MG63 (cell line): ENCODE measurements at places on chromosomes 1 and 21. TPM values are rescaled to one million over a fixed set of nuclear protein-coding genes. Genes with fewer than 3 reads are reported as not detected.

DNA sequence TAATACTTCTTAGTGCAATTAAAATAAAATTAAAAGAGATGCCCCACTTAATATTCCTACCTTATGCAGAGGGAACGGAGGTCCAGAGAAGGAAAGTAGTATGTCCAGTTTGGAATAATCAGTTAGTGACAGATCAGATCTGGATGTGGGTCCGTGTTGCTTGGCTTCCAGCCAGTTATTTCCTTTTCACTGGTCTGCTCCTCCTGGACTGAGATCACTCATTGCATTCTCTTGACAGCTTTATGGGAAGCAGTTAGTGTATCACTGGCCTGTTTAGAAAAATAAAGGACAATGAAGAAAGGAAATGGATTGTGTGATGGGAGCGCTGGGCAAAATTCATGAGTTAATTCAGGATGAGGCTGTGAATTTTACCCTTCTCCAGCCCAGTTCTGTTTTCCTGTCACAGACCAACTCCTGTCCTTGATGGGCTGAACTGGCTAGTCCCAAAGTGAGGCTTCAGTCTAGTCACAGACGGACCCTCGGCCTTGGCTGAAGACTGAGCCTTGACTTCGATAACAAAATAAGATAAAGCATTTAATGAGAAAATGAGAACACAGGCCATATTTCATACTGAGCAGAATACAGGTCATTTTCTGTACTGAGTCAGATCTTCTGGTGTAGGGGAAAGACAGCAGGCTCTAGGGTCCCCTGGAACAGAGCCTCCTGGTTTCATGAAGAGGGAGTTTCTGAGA lies 85.2 kb upstream of the TRABD2B start:
- no peak for DNase-seq

Gene SPRR3
- total RNA-seq: not detected in 2 replicates

Gene S100A7A
- total RNA-seq: not detected in 2 replicates

- DNase-seq: no peak
These were observed 7.2 kb upstream of the GUCA2B start for GRCh38 chr1:42145764-42146625.

- DNase-seq: no peak
These were observed 46.6 kb downstream of the CRB1 start for GRCh38 chr1:197314682-197315081.

GRCh38 chr21:35084869-35085268 lies 35.8 kb upstream of the RUNX1 start:
- DNase-seq: no peak

GRCh38 chr21:43337901-43338655 lies 88.9 kb downstream of the SIK1 start:
- no peak for DNase-seq

DNA sequence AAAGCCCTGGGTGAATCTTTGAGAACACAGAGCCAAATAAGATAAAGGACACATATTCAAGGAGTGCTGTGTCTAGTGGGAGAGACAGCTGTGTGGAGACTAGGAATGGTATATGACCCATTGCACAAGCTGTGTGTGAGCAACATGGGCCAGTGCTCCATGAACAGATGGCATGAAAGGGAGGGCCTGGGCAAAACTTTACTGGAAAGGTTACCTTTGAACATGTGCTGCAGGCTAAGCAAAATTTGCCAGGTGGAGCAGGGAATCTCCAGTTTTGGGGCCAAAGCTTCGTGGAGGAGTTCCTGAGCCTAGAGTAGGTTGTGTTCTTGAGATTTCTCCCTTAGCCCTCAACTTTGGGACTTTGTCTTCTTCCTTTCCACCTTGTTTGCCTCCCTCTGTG lies 446.1 kb upstream of the PROX1 start:
- no peak for DNase-seq

Gene BARHL2
- total RNA-seq: not detected in 2 replicates

Gene OR6K3
- not detected in 2 replicates for total RNA-seq

GRCh38 chr1:22379566-22379965 lies 72.1 kb upstream of the ZBTB40 start:
- no peak for DNase-seq

DNA sequence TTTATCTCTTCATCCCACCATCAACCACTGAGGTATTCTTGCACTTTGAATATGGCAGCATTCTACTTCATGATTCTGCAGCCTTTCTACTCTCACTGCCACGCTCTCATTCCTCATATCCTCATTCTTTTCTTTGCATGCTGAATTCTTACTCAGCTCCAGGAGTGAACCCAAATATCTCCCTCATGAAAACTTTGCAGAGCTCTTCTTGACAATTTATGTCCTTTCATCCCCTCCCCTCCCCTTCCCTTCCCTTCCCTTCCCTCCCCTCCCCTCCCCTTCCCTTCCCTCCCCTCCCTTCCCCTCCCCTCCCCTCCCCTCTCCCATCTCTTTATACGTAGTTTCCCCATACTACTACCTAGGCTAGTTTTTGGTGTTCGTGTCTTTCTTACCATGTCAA lies 363.9 kb downstream of the RYR2 start:
- DNase-seq: no peak

- no peak for DNase-seq
These were observed 21.3 kb upstream of the IL10 start for GRCh38 chr1:206793620-206794019.

GRCh38 chr1:173937062-173937461 lies 19.9 kb upstream of the SERPINC1 start:
- no peak for DNase-seq

Gene DISC1
- total RNA-seq: 2.8 and 3.5 TPM in 2 replicates

DNA sequence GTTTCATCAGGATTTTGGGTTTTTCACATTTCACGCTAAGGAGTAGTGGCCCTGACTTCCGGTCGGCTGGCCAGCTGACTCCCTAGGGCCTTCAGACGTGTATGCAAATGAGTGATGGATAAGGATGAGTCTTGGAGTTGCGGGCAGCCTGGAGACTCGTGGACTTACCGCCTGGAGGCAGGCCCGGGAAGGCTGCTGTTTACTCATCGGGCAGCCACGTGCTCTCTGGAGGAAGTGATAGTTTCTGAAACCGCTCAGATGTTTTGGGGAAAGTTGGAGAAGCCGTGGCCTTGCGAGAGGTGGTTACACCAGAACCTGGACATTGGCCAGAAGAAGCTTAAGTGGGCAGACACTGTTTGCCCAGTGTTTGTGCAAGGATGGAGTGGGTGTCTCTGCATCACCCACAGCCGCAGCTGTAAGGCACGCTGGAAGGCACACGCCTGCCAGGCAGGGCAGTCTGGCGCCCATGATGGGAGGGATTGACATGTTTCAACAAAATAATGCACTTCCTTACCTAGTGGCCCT lies 23.1 kb upstream of the TNFRSF1B start:
- peak; percentile 98 for DNase-seq

DNA sequence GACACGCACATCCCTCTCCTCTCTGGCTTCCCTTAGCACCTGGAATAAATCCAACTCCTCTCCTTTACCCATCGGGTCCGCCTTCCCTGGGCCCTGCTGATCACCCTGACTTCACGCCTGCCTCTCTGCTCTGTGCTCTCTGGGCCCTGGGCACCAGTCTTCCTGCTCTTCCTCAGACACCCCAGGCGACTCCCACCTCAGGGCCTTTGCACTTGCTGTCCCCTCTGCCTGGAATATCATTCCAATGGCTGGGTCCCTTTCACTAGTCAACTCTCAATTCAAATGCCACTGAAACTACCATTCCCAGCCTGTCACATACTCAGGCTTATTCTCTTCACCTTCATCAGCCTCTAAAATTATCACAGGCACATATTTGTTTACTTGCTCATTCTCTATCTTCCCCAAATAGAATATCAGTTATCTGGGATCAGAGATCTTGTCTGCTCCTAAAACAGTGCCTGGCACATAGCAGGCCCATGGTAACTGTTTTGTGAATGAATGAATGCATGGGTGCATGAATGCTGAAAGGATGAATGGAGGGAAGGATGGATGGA lies 27.2 kb upstream of the SELENON start:
- no peak for DNase-seq

GRCh38 chr1:48228156-48228555 lies 5.6 kb downstream of the SLC5A9 start:
- DNase-seq: no peak

GRCh38 chr1:11472284-11472683 lies 6.7 kb upstream of the DISP3 start:
- DNase-seq: no peak

- DNase-seq: no peak
These were observed 4.0 kb upstream of the FAAP20 start for GRCh38 chr1:2198571-2198970.

DNA sequence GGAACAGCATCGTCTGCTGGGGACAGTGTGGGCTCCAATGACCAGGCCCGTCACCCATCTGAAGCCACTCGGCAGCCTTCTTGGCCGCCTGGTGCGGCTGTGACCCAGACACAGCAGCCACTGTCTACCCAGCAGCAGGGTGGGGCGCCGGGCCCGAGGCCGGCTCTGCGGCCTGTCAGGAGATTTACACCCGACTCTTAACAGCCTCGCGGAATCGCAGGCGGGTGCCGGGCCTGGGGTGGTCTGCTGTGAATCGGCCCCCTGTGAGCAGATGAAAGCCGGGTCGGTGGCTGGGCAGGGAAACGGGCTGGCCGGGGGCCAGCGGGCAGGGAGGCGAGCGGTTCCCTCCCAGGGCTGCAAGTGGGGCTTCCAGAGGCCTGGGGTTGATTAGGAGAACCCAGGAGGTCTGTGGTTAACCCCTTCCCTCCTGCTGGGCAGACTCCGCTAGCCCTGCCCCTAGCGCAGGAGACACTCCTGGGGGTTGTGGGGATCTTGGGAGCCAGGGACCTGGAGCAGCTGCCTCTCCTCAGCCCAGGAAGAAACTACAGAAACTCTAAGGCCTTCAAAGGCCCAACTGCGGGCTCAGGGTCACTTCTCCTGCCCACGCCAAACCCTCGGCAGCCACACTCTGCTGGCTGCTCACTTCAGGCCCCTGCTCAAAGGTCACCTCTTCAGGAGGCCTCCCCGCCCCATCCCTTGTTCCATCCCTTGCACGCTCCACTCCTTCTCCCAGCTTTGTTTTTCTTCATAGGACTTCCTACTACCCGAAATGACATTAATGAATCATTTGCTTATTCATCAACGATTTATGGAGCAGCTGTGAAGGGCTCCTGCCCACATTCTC lies 15.6 kb downstream of the RUNX3 start:
- no peak for DNase-seq

DNA sequence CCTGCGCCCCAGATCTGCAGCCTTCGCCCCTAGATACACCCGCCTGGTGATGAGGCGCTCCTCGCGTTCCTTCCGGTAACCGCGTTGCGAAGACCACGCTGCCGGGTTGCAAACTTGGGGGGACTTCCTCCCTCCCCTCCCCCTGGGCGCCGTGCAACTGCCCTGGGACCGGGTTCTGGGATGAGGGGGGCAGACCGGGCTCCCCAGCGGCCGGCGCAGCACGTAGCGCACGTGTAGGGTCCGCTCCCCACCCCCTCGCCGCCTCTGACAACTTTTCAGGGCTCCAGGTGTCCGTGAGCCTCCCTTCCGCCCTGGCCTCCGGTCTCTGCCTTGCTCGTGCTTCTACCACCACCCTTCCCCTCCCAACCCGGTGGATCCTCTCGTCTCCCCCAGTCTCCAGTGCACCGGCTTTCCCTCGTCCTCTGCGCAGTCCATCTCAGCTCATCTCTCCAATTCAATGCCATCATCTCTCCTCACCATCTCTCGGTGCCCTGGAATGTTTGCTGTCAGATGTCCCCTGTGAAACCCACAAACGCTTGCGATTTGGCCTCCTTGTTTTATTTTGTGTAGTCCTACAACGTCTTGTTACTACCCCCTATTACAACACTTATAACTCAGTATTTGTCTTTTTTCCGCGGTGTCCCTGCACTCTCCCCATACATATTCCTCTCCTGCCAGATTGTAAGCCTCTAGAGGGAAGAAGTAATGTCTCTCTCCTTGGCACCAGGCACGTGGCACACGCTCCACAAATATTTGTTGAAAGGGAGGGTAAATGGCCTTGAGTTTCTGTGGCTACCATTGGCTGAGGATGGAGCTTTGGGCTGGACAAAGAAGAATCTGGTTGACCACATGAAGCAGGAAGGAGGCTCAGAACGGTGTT lies 782 bp downstream of the PCAT6 start:
- DNase-seq: no peak

Gene GJA9
- not detected in 2 replicates for total RNA-seq

- DNase-seq: no peak
These were observed 18.4 kb upstream of the DNASE2B start for GRCh38 chr1:84379917-84380180.

Gene SELE
- total RNA-seq: not detected in 2 replicates

DNA sequence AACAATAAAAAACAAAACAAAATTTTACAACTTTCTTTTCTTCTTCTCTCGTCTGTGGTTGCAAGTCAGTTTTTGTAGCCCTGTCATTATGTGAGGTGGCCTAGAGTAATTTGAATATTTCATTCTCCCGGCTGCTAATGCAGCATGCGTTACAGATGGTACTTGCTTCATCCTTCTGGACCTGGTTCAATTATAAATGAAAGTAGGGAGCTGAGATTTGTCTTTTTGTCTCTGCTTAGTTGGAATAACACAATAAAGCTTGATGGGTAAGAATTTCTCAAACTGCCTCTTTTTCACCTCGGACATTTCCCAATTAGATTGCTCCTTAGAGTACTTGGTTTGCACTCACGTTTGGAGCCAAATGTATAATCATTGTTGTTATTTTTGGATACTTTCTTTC lies 201.6 kb downstream of the PBX1 start:
- no peak for DNase-seq

GRCh38 chr1:180040034-180040433 lies 85.4 kb downstream of the CEP350 start:
- DNase-seq: peak; percentile 78

DNA sequence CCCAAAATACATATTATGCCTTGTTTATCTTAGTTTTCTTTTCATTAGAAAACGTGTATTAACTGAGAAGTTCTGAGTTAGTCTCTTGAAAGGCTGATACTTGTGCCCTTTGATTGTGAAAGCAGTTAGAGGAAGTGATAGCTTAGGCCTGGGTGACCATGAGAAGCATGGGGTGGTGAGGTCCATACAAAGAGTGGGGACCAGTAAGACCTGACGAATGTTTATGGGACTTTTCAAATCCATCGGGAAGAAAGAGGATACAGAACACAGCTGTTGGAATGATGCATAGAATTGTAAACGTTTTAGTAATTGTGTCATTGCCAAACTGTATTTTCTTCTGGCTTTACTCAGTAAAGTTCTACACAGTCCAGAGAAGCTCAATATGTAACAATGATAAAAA lies 259.8 kb downstream of the LMO4 start:
- no peak for DNase-seq

DNA sequence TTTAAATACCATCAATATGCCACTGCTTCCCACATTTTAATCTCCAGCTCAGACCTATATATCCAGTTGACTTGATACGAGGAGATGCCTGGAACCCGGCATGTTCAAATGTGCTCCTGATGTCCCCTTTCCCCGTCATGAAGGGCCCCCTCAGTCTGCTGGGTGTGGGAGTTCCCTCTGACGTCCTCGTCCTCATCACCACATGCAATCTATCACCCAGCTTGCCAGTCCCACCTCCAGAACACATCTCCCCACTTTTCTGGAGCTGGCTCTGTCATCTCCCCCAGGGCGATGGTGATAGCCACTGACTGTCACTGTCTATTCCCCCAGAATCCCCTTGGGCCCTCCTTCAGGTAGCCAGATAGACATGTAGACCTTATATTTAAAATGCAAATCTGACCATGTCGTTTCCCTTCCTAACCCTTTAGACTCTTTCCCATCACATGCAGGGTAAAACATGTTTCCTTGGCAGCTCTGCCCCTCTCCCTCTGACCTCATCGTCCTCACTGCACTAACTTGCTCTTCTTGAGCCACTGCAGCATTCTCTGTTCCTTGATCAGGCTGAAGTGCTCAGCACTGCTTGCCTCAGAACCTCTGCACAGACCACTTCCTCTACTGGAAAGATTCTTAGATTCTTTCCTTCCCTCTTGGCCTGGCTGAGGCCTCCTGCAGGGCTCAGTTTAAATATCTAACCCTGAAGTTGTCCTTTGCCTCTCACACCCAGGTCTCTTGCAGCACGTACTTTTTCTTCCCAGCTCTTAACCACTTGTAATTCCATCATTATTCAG lies 7.4 kb downstream of the AZIN2 start:
- no peak for DNase-seq
